ENCODE measurements at places on chromosomes 16 and 17.

GRCh38 chr16:88039591-88039990 lies 88.4 kb downstream of the BANP start:
- H3K36me3 ChIP-seq: no peaks in the 10 kb centered on the region
- no peaks in the 10 kb centered on the region for H3K27me3 ChIP-seq
- no peak overlapping the region for H3K27ac ChIP-seq

- peaks cover 14% of the 10 kb centered on the region for H3K4me1 ChIP-seq
- no peak overlapping the region for H3K27ac ChIP-seq
- H3K4me3 ChIP-seq: peak overlapping the region; percentile 73
- peaks cover 5% of the 10 kb centered on the region for H3K36me3 ChIP-seq
- DNase-seq: no peak
Observed at GRCh38 chr16:3122926-3123570, 10.7 kb downstream of the ZNF205 start.

- no peak for DNase-seq
- H3K4me3 ChIP-seq: no peak overlapping the region
- H3K36me3 ChIP-seq: no peaks in the 10 kb centered on the region
- no peak overlapping the region for H3K27ac ChIP-seq
Observed at GRCh38 chr16:15803618-15804017, 53.2 kb downstream of the MYH11 start.

GRCh38 chr16:14175086-14175485 lies 104.0 kb downstream of the MRTFB start:
- H3K27me3 ChIP-seq: no peaks in the 10 kb centered on the region
- DNase-seq: no peak
- H3K36me3 ChIP-seq: no peaks in the 10 kb centered on the region
- H3K4me3 ChIP-seq: no peak overlapping the region
- no peak overlapping the region for H3K27ac ChIP-seq

- no peak overlapping the region for H3K27ac ChIP-seq
- H3K4me3 ChIP-seq: no peak overlapping the region
- DNase-seq: no peak
- H3K27me3 ChIP-seq: no peaks in the 10 kb centered on the region
Observed at GRCh38 chr17:44214896-44215295, 4.6 kb downstream of the UBTF start.

GRCh38 chr16:11585460-11586377 lies 1.0 kb downstream of the LITAF start:
- peak; percentile 47 for DNase-seq
- H3K36me3 ChIP-seq: no peaks in the 10 kb centered on the region
- no peaks in the 10 kb centered on the region for H3K27me3 ChIP-seq

GRCh38 chr17:67349420-67349819 lies 17.0 kb downstream of the PSMD12 start:
- DNase-seq: no peak
- no peaks in the 10 kb centered on the region for H3K27me3 ChIP-seq
- no peaks in the 10 kb centered on the region for H3K4me1 ChIP-seq
- H3K27ac ChIP-seq: no peak overlapping the region
- H3K4me3 ChIP-seq: no peak overlapping the region

DNA sequence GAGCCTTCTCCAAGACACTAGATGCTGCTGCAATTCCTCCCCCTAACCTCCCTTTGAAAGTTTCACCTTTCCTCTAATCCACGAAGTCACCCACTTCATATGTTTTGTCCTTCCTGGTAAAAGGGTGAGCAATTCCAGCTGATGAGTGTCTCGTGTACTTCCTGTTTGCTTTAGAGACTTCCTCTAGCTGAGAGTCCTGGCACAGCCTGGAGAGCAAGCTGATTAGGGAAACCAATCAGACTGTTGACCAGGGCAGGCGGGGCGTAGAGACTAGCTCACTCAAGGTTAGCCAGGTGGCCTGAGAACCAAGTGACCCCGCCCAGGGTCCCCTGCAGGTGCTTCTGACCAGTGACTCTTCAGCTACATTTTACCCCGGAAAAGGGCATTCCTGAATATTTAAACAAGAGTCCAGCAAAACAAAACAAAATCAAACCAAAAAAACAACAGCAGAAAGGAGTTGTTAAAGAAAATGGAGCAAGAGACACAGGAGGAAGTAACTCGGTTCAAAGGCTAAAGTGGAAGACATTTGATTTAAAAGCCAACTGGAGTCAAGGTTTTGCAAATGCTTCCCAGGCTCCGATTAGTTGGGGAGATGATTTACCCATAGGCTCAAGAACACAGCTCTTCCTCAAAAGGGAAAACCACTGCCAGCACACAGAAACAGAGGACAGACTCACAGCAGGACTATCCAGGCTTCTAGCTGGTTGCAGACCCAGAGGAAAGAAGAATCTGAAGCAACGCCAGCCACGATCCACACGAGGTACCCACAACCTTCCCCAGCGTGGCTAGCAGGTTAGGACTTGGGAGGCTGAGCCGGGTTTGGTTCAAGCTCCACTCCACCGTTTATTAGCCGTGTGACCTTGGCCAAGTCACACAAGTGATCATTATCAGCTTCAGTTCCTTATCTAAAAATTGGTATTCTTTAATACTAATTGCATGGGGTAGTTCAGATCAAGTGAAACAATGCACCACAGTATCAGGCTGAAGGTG lies 13.4 kb downstream of the HSPB9 start:
- no peak overlapping the region for H3K4me3 ChIP-seq
- DNase-seq: no peak
- peak overlapping the region; percentile 33 for H3K27ac ChIP-seq

- H3K27me3 ChIP-seq: no peaks in the 10 kb centered on the region
- no peak for DNase-seq
- 0 out of 2 replicates have a peak, but pooled peaks cover 4% of the 10 kb centered on the region for H3K36me3 ChIP-seq
- peaks cover 40% of the 10 kb centered on the region for H3K4me1 ChIP-seq
- no peak overlapping the region for H3K4me3 ChIP-seq
- peak overlapping the region; percentile 14 for H3K27ac ChIP-seq
Observed at GRCh38 chr17:80910043-80910442, 81.6 kb upstream of the CHMP6 start.

DNA sequence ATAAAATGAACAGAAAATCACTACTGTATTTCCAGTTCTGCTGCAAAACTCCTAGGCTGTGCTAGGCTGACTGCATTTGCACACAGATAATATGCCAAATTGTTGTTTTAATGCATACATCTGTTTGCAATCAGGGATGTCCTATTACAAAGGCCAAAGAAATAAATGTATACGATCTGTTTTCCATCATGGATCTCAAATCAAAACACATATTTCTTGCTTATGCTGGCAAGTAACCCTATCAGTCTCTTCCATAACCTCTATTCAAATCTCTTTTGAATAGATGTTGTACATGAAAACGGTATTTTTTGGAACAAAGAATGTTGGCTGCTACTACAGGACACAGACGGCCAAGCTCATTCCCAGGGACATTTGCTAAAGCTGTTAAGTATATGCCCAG lies 56.6 kb downstream of the DUSP14 start:
- no peak overlapping the region for H3K27ac ChIP-seq
- no peaks in the 10 kb centered on the region for H3K27me3 ChIP-seq
- no peak overlapping the region for H3K4me3 ChIP-seq
- 0 out of 2 replicates have a peak, but pooled peaks cover 4% of the 10 kb centered on the region for H3K4me1 ChIP-seq
- DNase-seq: no peak

DNA sequence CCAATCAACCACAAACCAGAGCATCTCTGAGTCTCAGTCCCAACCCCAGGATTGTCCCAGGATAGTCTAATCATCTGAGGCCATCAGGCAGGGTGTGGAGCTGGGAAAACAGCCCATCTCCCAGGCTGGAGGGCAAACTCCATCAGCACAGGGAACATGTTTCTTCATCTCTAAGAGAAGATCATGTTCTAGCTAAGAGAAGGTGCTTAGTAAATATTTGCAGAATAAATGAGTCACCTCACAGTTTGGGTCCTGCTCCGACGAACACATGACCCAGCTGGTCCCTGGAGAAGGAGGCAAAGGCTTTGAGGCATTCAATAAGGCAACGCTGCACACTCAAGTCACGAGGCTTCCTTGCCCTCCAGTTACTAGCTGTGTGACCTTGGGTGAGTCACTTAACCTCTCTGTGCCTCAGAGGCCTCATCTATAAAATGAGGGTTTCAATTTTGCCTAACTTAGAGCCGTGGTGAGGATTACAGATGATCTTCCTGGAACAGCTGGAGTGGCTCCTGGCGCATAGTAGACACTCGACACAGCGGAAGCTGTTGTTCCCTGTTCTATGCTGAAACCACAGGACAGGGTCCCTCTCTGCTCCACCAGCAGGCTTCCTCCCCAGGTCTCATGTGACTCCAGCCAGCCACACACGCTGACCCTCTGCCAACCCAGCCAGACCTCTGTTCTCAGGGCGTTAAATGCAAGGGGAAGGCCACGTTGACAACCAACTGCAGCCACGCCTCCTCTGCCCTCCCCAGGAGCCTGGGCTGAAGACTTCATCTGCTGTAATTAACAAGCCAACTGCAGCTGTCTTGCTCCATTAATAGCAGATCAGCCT lies 10.3 kb upstream of the RPL38 start:
- no peaks in the 10 kb centered on the region for H3K4me1 ChIP-seq
- no peak overlapping the region for H3K27ac ChIP-seq
- no peak for DNase-seq
- H3K27me3 ChIP-seq: no peaks in the 10 kb centered on the region

DNA sequence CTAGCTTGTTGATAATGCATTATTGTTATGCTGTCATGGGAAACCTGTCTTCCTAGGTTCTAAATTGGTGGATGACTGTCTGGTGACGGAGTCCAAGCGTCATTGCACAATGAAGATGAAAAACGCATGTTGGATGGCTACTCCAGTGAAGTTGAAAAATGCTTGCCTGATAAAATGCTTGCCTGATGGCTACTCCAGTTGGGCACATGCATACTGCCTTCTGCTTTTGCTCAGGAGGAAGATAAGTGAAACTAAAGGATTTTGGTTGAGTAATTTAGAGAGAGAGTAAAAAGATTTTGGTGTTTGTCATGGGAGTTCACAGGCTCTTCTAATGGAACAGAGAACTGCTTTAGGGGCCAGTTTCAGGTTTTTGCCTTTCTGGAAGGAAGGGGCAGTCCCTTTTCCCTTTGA lies 118.6 kb downstream of the PRKCA start:
- H3K4me1 ChIP-seq: peaks cover 9% of the 10 kb centered on the region
- H3K36me3 ChIP-seq: no peaks in the 10 kb centered on the region
- no peak for DNase-seq
- H3K27me3 ChIP-seq: 0 out of 2 replicates have a peak, but pooled peaks cover 2% of the 10 kb centered on the region

GRCh38 chr16:86038926-86039310 lies 140.0 kb downstream of the IRF8 start:
- H3K27me3 ChIP-seq: no peaks in the 10 kb centered on the region
- no peak overlapping the region for H3K27ac ChIP-seq
- no peak overlapping the region for H3K4me3 ChIP-seq
- H3K4me1 ChIP-seq: no peaks in the 10 kb centered on the region
- no peaks in the 10 kb centered on the region for H3K36me3 ChIP-seq
- no peak for DNase-seq

- DNase-seq: peak; percentile 86
- no peak overlapping the region for H3K4me3 ChIP-seq
- H3K27ac ChIP-seq: no peak overlapping the region
- H3K36me3 ChIP-seq: no peaks in the 10 kb centered on the region
Observed at GRCh38 chr16:67349172-67349571, 22.6 kb downstream of the LRRC36 start.

GRCh38 chr16:14181371-14182050 lies 110.4 kb downstream of the MRTFB start:
- no peak overlapping the region for H3K4me3 ChIP-seq
- DNase-seq: no peak
- no peaks in the 10 kb centered on the region for H3K27me3 ChIP-seq
- no peaks in the 10 kb centered on the region for H3K36me3 ChIP-seq
- H3K4me1 ChIP-seq: no peaks in the 10 kb centered on the region
- no peak overlapping the region for H3K27ac ChIP-seq

GRCh38 chr17:64964796-64965195 lies 45.5 kb upstream of the LRRC37A3 start:
- H3K27me3 ChIP-seq: no peaks in the 10 kb centered on the region
- H3K4me1 ChIP-seq: peaks cover 77% of the 10 kb centered on the region
- no peaks in the 10 kb centered on the region for H3K36me3 ChIP-seq
- H3K4me3 ChIP-seq: peak overlapping the region; percentile 31

DNA sequence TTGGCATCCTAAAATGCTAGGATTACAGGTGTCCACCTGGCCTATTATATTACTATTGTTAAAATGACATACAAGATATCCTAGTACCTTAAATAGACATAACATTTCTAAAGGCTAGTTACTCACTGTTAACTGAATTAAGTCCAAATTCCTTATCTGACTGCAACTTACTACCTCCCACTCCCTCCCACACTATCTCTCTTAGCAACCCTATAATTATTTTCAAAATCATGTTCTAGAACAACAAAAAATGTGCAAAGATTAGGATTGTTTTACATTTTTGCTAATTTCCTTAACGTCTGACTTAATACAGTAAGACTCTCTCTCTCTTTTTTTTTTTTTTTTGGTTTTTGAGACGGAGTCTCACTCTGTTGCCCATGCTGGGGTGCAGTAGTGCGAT lies 2.2 kb upstream of the ATF7IP2 start:
- H3K27me3 ChIP-seq: no peaks in the 10 kb centered on the region
- no peak overlapping the region for H3K4me3 ChIP-seq
- H3K4me1 ChIP-seq: peaks cover 18% of the 10 kb centered on the region
- DNase-seq: no peak
- no peak overlapping the region for H3K27ac ChIP-seq

DNA sequence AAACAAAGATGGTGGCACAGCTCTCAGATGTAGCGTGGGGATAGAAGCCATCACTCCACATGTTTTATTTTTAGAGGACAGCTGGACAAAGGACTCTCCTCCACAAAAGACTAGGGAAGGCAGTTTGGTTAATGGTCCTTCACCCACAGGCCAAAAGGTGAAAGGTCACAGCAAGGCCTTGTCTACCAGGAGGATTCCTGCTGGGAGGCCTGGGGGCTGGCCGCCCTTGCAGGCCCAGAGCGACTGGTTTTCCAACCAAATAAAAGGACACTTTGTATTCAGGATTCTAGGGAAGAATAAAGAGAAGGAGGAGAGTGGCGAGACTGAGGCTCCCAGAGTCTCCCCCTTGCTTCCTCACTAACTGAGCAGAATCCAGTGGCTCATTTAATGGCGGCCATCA lies 94.3 kb downstream of the AXIN2 start:
- no peak for DNase-seq
- H3K4me3 ChIP-seq: no peak overlapping the region

- no peaks in the 10 kb centered on the region for H3K36me3 ChIP-seq
- H3K4me1 ChIP-seq: no peaks in the 10 kb centered on the region
- no peaks in the 10 kb centered on the region for H3K27me3 ChIP-seq
- H3K27ac ChIP-seq: no peak overlapping the region
- DNase-seq: no peak
- no peak overlapping the region for H3K4me3 ChIP-seq
Observed at GRCh38 chr16:47198180-47198575, 54.4 kb upstream of the NETO2 start.

GRCh38 chr17:19752216-19753050 lies 4.3 kb upstream of the ALDH3A1 start:
- no peaks in the 10 kb centered on the region for H3K36me3 ChIP-seq
- H3K27ac ChIP-seq: no peak overlapping the region
- no peaks in the 10 kb centered on the region for H3K27me3 ChIP-seq
- H3K4me3 ChIP-seq: no peak overlapping the region
- peaks cover 7% of the 10 kb centered on the region for H3K4me1 ChIP-seq

GRCh38 chr17:56173026-56173425 lies 19.8 kb downstream of the ANKFN1 start:
- H3K27ac ChIP-seq: no peak overlapping the region
- H3K4me3 ChIP-seq: no peak overlapping the region
- DNase-seq: no peak
- H3K4me1 ChIP-seq: no peaks in the 10 kb centered on the region

- peak; percentile 68 for DNase-seq
- H3K4me1 ChIP-seq: peaks cover 49% of the 10 kb centered on the region
- H3K4me3 ChIP-seq: peak overlapping the region; percentile 97
- no peaks in the 10 kb centered on the region for H3K27me3 ChIP-seq
Observed at GRCh38 chr16:58128711-58129096, 477 bp downstream of the CFAP20 start.

GRCh38 chr17:64162554-64162953 lies 32.6 kb upstream of the ERN1 start:
- no peak overlapping the region for H3K27ac ChIP-seq
- DNase-seq: no peak
- H3K4me3 ChIP-seq: no peak overlapping the region
- no peaks in the 10 kb centered on the region for H3K36me3 ChIP-seq

Measured in Karpas-422 (cell line).